ENCODE measurements at places on chromosomes 12 and 14.

- DNase-seq = no peak
Observed at GRCh38 chr12:115636546-115636945, 640.9 kb downstream of the MED13L start.

- no peak for DNase-seq
Observed at GRCh38 chr12:113514602-113515001, 42.9 kb upstream of the LHX5 start.

- no peak for DNase-seq
Observed at GRCh38 chr12:13039328-13039956, 4.7 kb upstream of the FAM234B start.

DNA sequence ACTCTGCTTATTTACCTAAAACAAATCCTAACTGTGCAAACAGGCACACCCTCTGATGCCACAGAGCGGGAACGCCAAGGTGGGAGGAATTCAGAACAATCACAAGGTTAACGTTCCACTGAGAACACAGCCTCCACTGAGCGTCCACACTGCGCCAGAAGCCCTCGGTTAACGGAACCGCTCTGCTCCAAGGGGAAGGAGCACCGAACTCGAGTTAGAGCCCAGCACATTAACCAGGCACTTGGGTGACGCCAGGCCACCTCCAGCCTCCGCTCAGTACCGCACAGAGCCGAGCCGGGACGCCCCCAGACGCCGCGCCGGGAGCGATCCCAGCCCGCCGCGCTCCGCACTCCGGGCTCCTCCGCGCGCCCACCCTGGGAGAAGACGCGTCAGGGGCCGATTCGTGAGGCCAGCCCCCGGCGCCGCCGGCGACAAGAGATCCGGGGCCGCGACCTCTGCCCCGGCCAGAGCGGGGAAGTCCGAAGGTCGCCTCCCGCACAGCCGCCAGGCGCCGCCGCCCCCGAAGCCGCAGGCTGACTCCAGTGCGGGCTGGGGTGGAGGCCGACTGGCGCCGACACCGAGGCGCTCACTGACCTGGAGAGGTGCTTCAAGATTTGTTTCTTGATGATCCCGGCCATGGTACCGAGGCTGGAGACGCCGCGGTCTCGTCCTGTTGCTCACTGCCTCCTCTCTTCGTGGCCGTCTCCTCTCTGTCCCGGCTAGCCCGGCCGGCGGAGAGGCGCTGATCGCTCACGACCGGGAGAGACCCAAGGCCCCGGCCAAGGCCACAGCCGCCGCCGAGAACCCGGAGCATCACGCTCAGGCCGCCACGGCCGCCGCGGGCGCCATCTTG lies 450 bp downstream of the BLTP3B start:
- DNase-seq = no peak

DNA sequence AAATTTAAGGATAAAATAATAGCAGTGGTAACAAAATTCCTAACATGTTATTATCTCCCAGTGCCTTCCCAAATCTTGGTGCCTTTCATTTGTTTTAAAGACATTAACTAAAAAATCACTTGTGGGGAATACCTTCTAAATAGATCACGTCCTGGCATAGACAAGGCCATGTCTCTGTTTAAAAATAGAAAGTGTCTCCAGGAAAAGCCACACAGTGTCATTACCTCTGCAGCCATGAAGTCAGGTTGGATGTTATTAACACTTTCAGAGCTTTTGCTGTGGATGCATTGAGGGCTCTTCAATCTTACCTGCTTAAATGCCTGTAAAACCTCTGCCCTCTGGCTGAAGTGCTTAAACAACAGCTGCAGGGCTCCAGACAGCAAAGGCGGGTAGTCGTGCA lies 211.1 kb downstream of the ITPR2 start:
- no peak for DNase-seq

GRCh38 chr12:66275040-66275439 lies 27.3 kb upstream of the HELB start:
- no peak for DNase-seq

DNA sequence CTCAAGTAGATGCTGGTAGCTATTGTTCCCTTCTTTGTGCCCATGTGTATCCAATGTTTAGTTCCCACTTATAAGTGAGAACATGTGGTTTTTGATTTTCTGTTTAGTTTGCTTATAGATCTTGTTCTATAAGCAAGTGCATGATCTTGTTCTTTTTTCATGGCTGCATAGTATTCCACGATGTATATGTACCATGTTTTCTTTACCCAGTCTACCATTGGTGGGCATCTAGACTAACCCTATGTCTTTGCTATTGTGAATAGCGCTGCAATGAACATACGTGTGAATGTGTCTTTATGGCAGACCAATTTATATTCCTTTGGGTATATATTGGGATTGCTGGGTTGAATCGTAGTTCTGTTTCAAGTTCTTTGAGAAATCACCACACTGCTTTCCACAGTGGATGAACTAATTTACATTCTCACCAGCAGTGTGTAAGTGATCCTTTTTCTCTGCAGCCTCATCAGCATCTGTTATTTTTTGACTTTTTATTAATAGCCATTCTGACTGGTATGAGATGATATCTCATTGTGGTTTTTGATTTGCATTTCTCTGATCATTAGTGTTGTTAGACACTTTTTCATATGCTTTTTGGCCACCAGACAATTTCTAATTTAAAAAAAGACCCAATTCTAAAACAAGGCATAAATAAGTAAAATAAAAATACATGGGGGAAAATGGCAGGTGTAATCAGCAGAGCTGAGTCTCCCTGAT lies 50.6 kb downstream of the CPM start:
- DNase-seq = no peak

DNA sequence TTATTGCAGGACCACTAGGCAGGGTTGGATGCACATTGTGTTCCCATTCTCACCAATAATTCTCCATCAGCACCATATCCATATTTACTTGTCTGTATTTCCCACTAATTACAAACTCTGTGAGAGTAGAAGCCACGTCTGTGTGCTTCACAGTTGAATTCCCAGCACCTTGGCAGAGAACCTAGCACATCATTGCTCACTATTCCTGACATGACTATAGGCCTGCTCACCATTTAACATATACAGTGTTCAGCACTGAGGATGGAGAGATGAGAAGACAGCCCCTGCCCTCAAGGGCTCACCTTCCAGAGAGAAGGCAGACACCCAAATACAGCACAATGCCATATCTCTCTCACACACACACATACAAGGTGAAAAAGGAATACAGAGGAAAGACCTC lies 5.0 kb downstream of the DAD1 start:
- no peak for DNase-seq

- DNase-seq = peak; percentile 91
Observed at GRCh38 chr14:24188251-24189058, at the start of gene IPO4. Gene IPO4 (minus strand): TSS chr14:24188816. CDS start chr14:24188787, 29 bp downstream.

DNA sequence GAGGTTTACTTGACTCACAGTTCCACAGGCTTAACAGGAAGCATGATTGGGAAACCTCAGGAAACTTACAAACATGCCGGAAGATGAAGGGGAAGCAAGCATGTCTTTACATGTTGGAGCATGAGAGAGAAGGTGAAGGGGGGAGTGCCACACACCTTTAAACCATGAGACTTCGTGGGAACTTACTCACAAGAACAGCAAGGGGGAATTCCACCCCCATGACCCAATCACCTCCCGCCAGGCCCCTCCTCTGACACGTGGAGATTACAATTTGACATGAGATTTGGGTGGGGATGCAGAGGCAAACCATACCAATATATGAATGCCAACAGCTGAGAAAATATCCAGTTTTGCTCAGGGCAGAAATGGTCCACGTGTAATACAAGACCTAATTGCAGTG lies 518.6 kb downstream of the VRK1 start:
- no peak for DNase-seq

- DNase-seq = no peak
Observed at GRCh38 chr12:58601529-58601928, 318.8 kb downstream of the LRIG3 start.

DNA sequence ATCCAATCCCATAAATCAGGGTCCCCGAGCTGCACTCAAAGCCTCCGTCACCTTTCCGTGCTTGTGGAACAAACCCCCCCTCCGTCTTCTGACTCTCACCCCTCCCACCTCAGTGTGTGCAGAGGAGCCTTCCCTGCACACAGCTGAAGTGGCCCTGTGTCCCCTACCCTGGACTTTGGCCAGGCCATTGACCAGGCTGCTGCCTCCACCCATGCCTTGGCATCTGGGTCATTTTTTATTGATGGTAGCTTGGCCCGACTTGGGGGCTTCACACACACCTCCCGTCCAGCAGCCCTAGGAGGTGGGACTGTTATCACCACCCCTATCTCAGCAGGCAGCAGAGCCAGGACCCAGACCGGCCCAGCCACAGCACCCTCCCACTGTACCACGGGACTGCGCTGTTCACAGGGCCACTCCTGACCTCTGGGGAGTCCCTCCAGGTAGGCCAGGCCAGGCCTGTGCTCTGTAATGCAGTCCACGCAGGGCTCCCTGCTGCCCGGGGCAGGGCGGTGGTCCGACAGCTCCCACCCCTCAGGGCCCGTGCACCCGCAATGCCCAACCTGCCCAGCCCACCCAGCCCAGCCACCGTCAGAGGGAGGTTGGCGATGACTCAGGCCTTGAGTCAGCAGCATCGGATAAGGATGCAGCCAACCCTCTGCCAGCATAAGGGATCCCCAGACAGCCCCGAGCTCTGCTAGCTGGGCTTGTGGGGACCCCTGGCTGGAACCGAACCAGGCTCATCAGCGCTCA lies 9.2 kb upstream of the INF2 start:
- DNase-seq = peak; percentile 66

- DNase-seq = no peak
Observed at GRCh38 chr14:68651652-68652432, 141.0 kb downstream of the ZFP36L1 start.

DNA sequence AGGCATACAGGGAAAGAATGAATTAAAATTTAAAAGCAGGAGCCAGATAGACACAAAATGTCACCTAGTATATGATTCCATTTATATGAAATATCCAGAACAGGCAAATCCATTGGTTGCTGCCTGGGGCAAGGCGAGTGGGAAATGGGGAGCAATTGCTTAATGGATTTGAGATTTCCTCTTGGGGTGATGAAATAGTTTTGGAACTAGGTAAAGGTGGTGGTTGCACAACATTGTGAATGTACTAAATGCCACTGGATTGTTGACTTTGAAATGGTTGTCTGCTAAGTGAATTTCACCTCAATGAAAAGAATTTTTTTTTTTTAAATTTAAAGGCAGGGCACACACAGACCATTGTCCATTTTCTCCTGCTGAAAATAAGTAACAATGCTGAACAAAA lies 61.9 kb downstream of the ABCC9 start:
- peak; percentile 3 for DNase-seq

DNA sequence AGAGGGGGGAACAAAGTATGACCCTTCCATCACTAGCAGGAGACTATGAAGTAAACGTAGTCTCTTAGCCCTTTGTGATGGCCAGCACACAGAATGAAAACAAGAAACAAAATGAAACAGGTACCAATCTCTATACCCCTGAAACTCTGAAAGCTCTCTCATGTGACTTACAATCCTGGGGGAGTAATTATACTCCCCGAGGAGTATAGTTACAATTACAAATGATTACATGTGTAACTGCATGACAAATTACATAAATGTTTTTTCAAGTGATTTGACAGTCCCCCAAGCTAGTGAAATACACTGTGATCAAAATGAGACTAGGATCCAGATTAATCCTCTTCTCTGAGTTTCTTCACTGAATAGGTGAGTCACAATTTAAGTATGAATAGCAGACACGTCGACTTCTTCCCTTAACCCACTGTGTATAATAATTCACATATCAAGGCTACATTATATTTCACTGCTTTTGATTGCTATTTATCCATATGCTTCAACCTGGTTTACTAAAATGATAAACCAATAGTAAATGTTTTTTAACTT lies 74.0 kb downstream of the SPTSSA start:
- DNase-seq = no peak

DNA sequence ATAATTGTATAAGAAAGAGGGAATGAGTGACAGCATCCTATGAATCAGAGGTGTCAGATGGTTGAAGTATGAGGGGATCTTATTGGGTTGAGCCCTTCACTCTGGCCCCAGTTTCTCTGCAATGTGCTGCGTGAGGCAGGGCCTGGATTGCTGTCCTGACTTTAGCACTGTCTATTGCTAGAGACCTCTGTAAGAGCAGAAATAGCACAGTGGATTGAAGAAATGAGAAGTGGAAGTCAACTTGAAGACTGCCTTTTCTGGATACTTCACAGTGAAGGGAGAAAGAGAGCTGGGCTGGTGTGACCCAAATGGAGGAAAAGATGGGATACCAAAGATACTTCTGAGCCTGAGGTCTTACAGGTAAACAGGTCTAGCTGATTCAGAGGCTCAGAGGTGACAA lies 5.8 kb downstream of the ASCL4 start:
- DNase-seq = no peak

DNA sequence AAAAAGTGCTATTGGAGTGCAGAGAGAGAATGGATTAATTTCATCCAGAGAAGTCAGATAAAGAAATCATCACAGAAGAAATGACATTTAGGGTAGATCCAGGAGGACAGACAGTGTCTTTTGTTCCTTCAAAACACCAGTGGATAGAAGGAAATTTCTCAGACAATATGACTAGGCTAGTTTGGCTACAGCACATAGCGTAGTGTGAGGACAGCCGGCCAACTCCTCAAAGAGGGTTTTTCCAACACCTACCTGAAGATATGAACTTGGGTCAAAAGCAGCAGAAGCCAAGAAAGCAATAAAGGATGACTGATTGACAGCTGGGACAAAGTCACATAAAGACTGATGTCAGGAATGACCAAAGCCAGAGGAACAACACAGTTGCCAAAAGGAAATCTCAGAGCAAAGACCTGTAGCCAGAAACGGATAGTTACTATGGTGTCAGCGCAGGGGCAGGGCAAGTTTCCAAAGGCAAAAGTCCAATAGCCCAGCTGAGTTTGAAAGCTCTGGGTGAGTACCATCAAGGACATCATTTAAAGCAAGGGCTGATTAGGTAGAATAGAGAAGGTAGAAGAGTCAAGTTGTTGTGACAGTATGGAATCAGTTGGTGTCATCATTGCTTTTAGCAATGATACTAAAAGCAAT lies 58.7 kb upstream of the PDE3A start:
- DNase-seq = no peak

- no peak for DNase-seq
Observed at GRCh38 chr12:102301547-102301946, 103.9 kb upstream of the PMCH start.

DNA sequence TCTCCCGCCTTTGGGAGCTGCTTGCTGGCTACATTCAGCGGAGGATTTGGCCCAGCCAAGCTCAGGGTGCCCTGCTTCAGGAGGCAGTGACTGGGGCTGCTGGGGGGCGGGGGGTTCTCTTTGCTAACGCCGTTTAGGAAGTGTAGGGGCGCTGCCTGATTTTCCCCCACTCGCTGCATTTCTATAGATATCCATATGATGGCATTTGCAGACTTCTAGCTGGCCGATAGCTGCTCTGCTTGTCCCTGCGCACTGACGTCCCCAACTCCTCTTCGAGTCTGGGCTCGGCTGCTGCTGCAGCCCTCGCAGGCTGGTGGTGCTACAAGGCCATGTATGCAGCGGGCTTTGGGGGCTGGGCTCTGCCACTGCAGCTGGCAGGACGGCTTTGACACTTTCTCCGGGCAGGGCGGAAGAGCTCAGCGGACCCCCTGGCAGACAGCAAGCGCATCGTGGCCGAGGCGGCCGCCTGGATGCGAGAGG lies 3.1 kb downstream of the LRFN5 start:
- no peak for DNase-seq

- DNase-seq = peak; percentile 12
Observed at GRCh38 chr12:26831951-26832821, 808 bp downstream of the ITPR2 start.

- no peak for DNase-seq
Observed at GRCh38 chr14:96135285-96135684, 69.4 kb upstream of the BDKRB2 start.
